ENCODE measurements at places on chromosomes 2 and 18.

DNA sequence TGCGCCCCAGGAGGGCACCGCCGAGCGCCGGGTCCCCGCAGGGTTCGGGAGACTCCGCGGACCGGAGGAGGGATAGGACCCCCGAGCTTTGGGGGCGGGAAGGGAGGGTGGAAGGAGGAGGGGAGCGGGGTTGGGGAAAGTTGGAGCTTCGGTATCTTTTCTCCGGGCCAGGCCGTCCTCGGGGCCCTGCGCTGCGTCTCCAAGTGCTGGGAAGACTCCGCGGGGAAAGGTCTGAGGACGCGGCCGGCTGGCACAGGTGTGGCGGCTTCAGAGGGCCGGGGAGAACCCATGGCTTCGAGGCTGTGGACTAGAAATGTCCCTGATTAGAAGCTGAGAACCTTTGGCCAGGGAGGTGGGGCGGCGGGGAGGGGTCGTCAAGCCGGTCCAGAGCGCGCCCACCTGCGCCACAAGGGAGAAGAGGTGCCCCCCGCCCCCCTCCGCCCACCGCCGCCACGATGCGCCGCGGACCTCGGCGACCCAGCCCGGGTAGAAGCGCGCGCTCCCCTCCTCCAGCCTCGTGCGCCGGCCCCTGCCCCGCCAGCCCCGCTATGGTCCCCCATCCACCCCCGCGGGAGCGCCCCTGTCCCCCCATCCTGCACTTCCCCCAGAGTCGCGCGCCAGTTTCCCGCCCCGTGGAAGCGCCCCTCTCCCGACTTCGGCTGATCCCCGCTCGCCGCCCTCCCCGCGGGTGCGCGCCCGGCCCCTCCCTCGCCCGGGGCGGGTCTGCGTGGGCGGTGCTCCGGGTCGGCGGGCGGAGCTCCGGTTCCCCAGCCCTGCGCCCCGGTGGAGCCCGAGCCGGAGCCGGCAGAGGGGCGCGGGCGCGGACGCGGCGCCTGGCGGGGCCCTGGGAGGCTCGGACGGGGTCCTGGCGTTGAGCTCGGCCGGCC is at the start of gene SNTG2:
Gene SNTG2, plus strand, starts transcription at position 770 of the 887 bp plus-strand sequence. CDS start 148 bp downstream, outside the sequence.
- peak; percentile 55 for DNase-seq

DNA sequence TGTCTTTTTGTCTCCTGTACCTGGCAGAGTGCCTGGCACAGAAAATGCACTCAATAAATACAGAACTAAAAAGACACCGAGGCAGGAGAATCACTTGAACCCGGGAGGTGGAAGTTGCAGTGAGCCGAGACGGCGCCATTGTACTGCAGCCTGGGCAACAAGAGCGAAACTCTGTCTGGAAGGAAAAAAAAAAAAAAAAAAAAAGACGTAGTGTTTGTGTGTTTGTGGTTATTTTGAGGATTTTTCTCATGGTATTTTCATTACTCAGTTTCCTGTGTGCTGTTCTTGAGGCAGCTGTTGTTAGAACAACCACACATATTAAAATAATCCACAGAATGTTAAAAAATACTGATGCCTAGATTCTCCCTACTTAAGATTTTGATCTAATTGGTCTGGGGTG is 519.2 kb upstream of the SPHKAP start:
- no peak for DNase-seq

DNA sequence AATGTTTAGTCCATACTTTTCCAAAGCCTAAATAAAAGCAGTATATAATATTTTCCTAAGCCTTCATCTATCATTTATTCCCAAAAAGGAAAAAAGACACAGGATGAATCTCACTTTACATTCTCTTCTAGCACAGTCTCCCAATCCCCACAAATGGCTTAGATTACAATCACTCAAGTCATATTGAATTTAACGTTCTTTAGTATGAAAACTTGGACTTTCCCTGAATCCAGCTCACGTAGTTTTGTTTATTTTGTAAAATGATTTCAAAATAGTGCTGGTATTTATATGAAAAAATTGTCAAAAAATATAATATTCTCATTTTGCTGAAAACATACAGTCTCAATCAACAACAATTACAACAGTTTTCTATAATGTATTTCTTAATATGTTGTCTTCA is 137.7 kb upstream of the CCDC150 start:
- no peak for DNase-seq

DNA sequence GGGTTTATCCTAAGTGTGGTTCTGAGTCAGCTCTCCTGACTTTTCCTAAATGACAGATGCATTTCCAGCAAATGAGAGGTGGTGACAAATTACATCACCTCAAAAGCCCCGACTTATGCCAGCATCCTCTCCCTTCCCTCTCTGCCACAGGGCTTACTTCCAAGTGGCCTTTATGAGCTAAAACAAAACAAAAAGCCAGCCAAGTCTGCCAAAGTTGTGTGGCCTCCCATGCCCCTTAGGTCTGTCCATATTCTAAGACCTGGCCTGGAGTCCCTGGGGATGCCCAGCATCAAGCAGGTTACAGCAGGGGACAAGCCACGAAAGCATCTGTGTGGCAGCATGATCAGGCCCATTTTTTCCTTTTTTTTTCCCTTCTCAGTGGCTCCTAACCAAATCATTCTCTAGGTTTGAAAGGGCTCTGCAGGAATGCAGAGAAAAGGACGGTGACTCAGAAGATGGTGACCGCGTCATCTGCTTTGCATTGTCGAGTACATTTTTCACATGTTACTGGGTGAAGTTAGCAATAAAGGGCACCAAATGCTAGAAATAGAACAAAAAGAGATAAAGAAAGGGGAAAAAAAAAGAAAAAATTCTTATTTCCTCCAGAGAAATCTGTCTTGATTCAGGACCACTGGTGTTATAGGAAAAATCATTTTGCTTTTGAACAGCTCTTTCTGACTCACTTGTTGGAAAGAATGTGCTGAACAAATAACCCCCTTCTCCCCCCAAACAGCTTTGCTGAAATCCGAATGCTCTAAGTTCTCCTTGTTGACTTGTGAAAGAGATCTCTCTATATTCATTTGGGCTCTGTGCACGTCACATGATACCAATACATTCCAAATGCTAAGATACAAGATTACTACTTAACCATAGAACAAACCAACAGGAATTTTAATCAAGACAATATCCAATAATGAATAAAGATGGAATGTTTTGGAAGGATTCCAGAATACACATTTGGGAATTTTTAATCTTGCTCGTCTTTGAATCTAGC is 178.7 kb downstream of the EN1 start:
- no peak for DNase-seq

DNA sequence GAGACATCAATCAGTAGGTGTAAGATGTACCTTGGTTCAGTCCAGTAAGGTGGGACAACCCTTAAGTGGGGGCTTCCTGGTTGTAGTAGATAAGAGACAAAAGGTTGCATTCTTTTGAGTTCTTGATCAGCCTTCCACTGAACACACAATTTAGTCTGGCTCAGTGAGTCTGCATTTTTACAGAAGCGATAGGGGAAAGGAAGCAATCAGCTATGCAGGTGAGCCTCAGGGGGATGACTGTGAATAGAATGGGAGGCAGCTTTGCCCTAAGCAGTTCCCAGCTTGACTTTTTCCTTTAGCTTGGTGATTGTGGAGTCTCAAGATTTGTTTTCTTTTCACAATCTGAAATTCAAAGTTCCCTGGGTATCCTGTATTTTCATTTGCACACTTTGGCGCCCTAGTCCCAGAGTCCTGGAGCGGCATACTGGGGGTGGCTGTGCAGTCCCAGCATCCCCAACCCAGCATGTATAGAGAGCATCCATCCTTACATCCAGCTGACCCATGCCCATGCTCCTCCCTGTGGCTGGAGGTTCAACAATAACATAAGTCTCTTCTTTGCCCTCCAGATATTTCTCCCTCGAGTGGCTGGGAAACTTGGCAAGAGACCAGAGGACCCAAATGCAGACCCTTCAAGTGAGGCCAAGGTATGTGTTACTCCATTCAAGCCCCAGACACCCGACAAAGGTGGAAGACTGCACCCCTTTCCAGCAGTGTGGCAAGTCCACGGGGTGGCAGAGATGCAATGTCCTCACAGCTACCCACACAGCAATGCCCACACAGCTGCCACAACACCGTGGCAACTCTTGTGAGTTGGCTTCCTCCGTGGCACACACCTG is 20.1 kb upstream of the PRLH start:
- DNase-seq, result no peak

- no peak for DNase-seq
Measured at GRCh38 chr2:216366777-216367471, 5.4 kb downstream of the MARCHF4 start.

DNA sequence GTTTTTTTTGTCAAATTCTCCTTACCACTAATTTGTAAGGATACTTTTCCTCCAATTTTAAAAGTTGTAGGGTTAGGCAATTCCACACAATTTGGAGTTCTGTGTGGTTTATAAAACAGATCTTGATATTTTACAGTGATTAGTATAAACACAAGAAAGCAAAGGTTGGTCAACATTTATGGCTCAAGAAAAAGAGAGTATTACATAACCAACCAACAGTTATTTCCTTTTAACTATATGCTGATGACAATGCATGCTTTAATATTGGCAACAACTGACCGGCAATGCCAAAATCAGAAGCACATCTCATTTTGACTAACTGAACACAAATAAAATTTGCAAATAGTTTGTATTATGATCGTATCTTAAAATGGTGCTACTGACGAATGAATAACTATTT is 137.2 kb downstream of the CDH2 start:
- DNase-seq, result no peak

GRCh38 chr2:33484042-33484621 is 7.7 kb downstream of the RASGRP3 start:
- no peak for DNase-seq

DNA sequence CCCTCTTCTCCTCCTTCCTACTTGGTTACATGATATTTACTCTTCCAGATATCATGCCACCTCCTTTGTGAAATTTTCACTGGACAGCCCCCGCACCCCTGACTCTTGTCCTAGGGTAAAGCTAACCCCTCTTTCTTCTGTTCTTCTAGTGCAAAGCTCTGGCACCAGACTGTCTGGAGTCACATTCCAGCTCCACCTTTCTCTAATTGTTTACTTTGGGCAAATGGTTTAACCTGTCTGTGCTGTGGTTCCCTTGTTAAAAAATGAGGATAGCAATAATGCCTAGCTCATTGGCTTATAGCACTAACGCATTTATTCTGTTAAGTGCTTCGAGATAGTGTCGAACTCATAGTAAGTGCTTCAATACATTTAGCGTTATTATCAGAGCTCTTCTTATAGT is 306.2 kb downstream of the ALK start:
- DNase-seq, result no peak

DNA sequence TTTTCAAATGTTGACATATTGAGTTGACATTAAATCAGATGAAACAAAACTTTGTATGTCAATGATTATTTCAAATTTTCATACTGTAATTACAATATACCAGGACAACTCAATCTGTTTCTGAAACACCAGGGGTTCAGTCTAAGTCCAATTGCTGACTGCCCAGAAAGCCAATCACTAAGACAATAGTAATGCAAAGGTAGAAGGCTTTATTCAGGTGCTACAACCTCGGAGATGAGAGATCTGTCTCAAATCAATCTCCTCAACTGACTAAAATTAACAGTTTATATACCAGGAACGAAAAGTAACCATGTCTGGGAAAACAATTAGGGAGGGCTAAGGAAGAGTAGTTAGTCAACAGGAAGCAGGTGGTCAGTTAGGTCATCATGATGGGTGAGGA is 1400.4 kb downstream of the SUCLG1 start:
- no peak for DNase-seq

GRCh38 chr2:199148076-199148845 is 309.5 kb downstream of the SATB2 start:
- DNase-seq, result no peak

- DNase-seq, result no peak
Measured at GRCh38 chr2:213013979-213014378, 137.4 kb downstream of the IKZF2 start.

DNA sequence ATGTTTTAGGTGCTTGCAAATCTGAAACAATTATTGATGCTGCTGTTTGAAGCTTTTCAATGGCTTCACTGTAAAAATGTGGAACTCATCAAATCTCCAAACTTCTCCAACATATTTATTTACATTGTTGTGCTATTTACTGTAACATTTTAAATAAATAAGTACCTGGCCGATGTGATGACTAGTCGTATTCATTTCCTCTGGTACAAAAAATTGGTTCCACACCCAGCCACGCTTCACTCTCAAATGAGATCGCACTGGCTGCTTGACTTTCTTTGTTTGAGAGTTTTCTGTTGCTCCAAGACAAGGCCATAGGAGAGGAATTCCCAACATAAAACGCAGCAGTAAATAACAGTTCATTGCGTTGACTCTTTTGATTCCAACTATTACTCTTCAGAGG is 32.0 kb downstream of the CDH19 start:
- DNase-seq, result no peak

DNA sequence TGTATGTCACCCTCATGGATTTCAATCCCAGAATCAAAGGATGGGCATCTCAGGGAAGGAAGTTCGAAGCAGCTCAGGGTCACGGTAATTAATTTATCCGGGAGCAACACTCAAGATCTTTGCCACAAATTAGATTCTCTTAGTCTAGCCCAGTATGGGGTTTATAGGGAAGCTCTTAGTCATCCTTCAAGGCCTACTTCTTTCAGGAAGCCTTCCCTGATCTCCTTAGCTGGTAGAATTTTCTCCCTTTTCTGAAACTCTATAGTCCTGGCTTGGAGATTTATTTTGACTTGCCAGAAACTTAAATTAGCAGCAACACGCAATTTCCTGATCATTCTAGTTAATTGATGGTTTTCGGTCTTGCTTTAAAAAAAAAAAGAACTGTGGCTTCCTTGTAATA is 20.5 kb upstream of the GREB1 start:
- no peak for DNase-seq

- DNase-seq, result no peak
Measured at GRCh38 chr2:203733684-203734083, 27.2 kb downstream of the CD28 start.

- no peak for DNase-seq
Measured at GRCh38 chr2:237935740-237936452, 30.9 kb upstream of the UBE2F start.

- no peak for DNase-seq
Measured at GRCh38 chr2:230778350-230779063, 65.9 kb downstream of the CAB39 start.

GRCh38 chr18:48733643-48734253 is 194.9 kb downstream of the CTIF start:
- no peak for DNase-seq

- no peak for DNase-seq
Measured at GRCh38 chr2:169462896-169463695, 16.2 kb upstream of the BBS5 start.

GRCh38 chr2:37604716-37605115 is 66.7 kb downstream of the CDC42EP3 start:
- DNase-seq, result no peak
